ENCODE measurements at places on chromosomes 2 and 18.

- no peak for DNase-seq
Measured at GRCh38 chr18:12317664-12318333, 9.8 kb downstream of the TUBB6 start.

- DNase-seq: peak; percentile 83
Measured at GRCh38 chr2:26712486-26713465, 20.3 kb downstream of the KCNK3 start.

- no peak for DNase-seq
Measured at GRCh38 chr2:238986491-238987351, 138.8 kb downstream of the TWIST2 start.

DNA sequence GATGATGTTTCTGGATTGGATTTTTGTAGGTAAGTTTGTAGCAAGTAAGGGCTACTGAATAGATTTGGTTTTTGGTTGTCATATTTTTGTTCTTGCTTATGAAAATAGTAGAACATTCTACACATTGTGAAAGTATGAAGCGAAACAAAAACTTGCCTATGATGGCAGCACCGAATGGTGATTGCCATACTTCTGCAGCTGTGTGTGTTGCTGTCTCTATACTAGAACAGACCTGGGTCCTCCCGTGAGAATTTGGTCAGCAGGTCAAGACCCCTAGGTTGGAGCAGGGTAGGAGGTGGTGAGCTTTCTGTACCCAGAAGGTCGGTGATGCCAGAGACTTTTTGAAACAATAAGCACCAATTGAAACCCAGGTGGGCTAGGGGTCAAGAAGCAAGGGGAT lies 322.6 kb downstream of the PRKCE start:
- no peak for DNase-seq

GRCh38 chr2:38959938-38960608 lies 70.4 kb downstream of the ARHGEF33 start:
- peak; percentile 96 for DNase-seq

GRCh38 chr2:215358312-215358845 lies 46.5 kb downstream of the ATIC start:
- no peak for DNase-seq

DNA sequence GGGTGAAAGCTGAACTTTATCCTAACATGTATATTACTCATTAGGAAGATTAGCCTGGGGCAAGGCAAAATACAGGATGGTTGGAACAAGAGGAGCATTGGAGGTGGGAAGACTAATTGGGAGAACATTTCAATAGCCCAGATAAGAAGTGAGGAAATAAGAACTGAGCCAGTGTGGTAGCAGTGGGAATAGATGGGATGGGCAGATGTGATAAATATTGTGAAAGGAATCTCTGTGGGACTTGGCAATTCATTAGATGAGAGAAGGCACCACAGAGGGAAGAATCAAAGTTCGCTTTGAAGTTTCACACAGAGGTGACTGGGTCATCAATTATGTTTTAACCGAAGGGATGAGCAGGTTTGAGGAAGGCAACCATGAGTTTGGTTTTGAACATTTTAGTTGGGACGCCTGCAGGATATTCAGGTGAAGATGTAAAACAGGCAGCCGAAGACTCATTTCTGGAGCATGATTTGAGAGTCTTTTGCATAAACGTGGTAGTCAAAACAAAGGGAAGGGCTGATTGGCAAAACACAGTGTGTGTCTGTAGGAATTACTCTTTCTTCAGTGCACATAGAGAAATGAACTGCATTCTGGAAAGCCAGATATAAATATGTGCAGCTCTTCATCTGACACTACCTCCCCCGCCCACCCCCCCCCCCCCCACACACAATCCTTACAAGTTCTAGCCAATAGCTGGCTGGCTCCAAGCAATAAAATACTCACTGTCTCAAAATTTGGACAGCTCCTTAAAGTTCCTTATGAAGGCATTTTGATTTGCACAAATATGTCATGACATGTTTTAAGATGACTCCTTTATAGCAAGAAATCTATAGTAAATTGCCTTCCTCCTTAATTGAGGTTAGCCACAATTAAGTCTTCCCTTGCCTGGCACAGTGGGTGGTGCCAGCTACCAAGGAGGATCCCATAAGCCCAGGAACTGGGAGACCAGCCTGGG lies 1.9 kb upstream of the SLC1A4 start:
- peak; percentile 58 for DNase-seq

DNA sequence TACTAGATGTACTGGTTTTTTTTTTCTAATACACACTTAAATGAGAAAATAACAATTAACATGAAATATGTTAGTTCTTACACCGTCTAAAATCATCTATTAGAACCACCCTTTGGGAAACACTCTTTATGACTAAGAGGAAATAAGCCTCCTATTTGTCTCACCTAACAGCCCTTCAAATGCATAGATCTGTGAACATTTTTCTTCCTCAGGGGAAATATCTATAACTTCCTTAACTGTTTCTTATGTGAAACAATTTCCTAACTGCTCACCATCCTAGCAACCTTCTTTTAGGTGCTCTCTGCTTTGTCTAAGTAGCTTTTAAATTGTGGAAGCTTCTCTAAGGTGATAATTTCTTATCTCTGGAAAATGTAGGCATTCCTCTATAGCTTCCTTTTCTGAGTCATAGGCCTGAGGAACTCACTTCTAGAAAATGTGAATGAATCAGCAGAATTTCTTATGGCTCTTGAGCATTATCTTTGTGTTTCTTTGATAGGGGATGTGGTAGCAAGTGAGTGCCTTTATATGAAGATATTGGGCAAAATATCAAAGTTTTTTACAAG lies 56.1 kb downstream of the CNTNAP5 start:
- no peak for DNase-seq

GRCh38 chr18:47204908-47205522 lies 28.9 kb upstream of the IER3IP1 start:
- peak; percentile 3 for DNase-seq

DNA sequence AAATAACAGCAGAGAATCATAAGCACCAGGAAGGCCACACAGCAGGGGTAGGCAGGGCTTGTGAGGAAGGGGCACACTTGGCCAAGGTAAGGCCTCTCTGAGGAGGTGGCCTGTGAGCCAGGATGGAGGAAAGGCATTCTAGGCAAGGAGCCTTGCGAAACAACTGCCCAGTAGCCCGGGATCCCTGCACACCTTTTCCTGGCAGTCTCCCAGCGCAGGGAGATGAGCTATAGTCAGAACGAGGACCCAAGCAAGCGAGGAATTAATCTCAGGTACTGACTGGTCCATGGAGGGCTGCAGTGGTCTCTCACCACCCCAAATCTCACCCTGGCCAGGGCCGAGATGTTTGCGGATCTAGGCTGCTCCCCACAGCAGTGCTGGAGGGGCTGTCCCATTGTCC lies 64.9 kb upstream of the STPG4 start:
- no peak for DNase-seq

GRCh38 chr2:142684667-142685066 lies 192.8 kb upstream of the KYNU start:
- DNase-seq: no peak

GRCh38 chr18:8601277-8602032 lies 7.8 kb upstream of the RAB12 start:
- DNase-seq: no peak

- no peak for DNase-seq
Measured at GRCh38 chr2:105428387-105429018, 29.7 kb upstream of the FHL2 start.

DNA sequence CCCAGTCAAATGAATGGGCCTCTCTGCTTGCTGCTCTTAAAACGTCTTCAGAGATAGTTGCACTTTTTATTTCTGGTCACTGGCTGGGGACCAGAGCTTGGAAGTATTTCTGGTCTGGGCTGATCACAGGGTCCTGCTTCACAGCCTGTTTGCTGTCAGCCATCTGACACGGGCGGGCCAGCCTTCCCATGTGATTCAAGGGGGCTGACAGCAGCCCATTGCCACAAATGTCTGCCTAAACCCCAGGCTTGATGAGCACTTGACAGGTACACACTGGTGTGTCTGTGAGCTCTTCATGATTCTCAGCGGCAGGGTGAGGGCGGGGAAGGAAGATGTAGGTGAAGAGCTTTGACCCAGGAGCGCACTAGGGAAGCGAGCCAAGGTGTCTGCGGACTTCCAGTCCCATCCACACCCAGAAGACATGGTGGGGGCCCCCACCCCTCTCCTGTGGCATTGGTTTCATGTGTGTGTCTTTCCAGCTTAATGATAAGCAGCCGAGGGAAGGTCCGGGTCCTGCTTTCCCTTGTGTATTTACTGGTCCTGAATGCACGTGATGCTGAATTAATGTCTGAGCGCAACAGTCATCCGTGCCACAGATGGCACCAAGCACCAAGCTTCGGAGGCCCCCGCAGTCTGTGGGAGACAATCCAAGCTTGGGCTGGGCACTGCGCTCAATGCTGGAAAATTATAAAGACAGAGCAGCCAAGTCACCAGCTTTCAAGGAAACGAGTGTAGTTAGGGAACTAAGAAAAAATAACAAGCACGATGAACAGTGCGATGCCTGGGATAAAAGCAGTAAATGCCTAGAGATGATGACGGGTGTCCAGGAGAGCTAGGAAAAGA lies 73.3 kb downstream of the SH3BP4 start:
- peak; percentile 69 for DNase-seq

DNA sequence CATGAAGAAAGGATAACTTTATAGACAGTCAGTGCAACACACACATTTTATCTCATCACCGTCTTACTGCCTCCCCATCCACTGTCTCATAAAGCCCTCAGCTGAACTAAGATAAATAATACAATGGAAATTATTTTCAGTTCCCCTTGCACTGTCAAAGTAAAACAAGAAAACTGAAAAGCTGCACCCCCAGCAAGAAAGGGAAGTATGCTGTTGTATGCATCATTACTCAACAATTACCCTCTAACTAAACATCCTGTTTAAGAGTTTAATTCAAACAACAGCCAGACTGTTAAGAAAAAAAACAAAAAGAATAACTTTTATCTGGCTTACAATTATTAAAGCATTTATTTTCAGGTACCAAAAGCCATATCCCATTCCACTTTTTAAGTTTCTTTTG lies 25.0 kb downstream of the MPPE1 start:
- DNase-seq: no peak

- peak; percentile 57 for DNase-seq
Measured at GRCh38 chr2:10036095-10036884, 7.1 kb upstream of the KLF11 start.

DNA sequence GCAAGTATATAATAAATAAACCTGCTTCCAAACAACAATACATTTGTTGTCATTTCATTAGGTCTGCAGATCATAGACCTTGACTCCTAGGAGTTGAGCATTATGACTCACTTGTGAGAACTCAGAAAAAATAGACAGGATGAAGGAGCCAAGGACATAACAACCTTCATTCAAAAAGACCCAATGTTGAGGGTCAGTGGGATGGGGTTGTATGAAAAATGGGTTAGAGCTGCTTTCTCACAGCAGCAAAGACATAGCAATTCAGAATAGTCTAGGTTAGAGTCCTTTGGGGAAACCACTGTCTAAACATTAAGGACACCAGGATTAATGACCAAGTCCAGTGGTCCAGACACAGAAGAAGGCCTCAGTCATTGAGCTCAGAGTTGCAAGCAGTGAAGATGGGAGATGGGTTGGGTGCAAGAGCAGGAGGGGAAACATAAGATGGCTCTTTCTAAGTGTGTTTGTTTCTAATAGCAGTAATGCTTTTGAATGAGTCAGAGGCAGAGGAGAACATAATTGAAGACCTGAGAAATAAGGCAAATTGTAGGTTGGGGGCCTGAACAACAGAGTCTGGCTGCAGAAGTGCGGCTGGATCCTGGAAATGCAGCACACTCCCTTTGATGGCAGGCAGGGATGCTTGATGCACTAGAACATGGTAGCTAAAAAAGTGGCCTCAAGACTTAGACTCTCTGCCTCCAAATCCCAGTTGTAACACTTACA lies 3.7 kb upstream of the SERPINB10 start:
- DNase-seq: no peak

DNA sequence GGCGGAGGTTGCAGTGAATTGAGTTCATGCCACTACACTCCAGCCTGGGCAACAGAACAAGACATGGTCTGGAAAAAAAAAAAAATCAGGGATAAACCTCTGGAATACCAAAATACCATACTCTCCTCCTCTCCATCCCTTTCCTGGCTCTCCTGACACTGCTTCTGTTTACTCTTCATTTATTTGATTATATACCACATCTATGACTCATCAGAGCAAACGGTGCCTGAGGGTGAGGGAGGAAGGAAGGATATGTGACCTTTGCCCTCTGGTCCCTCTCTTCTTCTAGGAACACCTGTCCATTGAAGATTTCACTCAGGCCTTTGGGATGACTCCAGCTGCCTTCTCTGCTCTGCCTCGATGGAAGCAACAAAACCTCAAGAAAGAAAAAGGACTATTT lies 30.0 kb downstream of the VIL1 start:
- DNase-seq: no peak

DNA sequence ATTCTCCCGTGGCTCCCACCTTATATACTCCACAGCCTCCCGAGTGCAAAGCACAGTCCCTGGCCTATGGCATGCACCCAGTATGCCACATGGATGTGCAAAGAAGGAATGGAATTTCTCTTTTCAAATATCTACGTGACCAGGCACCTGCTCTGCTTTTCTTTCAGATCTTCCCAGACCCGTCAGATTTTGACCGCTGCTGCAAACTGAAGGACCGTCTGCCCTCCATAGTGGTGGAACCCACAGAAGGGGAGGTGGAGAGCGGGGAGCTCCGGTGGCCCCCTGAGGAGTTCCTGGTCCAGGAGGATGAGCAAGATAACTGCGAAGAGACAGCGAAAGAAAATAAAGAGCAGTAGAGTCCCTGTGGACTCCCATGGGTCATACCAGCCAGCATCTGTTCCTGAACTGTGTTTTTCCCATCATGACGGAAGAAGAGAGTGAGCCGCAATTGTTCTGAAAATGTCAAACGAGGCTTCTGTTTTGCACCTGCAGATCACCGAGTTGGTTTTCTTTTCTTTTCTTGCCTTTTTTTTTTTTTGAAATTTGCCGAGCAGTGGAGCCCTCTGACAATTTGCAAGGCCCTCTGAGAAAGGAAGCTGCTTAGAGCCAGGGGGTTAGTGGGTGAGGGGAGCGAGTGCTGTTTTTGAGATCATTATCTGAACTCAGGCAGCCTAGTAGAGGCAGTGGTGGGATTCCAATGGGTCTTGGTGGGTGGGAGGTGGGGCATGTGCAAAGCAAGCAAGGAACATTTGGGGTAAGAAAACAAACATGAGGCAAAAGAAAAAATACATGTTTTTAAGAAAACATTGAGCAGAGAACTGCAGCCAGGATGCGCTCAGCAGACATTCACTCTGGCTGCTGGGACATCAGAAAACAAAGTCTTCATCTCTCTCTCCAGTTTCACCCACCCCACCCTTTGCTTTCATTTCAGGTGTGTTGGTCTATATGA lies 26.2 kb downstream of the LBH start:
- DNase-seq: no peak

GRCh38 chr2:42372474-42373200 lies 11.6 kb upstream of the COX7A2L start:
- peak; percentile 31 for DNase-seq

All from brain (organoid and tissue), 16 donors.